ENCODE measurements at places on chromosomes 7 and 10.
A peak's percentile ranks its signal among the peaks of the same experiment; 100 is the strongest.

GRCh38 chr10:21962358-21962757 lies 41.2 kb downstream of the DNAJC1 start:
- no peak for DNase-seq

DNA sequence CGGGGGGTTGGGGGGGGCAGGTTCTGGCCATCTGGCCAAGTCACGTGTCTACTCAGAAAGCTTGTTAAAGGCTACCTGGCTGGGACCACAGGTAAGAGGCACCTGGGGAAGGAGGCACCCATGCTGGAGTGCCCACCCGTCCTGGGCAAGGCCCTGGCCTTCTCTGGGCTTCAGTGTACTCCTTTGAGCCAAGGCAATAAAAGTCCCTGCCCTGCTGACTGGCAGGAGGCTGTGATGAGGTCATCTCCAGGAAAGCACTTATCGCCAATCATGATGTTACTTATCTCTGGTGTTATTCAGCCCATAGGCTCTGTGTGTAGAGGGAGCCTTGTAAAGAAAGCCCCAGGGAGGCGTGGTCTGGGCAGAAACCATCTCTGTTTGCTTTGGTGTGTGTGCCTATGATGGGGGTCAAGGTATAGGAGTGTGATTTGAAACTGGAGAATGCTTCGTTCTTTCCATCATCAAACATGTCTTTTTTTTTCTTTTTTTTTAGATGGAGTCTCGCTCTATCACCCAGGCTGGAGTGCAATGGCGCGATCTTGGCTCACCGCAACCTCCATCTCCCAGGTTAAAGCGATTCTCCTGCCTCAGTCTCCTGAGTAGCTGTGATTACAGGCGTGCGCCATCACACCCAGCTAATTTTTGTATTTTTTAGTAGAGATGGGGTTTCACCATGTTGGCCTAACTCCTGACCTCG lies 2.5 kb upstream of the CLDN4 start:
- DNase-seq = no peak

DNA sequence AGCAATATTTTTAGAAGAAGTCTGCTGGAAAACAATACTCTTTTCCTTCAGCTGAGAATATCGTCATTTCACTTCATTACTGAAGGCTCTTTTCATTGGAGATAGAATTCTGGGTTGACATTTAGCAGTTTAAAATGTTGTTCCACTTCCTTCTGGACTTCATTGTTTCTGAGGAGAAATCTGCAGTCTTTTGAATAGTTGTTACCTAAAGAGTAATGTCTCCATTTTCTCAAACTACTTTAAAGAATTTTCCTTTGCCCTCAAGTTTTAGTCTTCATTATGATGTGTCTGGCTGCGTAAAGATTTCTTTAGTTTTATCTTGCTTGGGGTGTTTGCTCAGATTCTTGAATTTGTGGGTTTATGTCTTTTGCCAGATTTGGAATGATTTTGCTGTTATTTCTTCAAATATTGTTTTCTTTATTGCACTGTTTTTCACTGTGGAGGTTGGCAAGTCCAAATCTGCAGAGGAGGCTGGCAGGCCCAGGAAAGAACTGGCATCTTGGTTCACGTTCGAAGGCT lies 136.3 kb downstream of the DNAJB6 start:
- DNase-seq = no peak

DNA sequence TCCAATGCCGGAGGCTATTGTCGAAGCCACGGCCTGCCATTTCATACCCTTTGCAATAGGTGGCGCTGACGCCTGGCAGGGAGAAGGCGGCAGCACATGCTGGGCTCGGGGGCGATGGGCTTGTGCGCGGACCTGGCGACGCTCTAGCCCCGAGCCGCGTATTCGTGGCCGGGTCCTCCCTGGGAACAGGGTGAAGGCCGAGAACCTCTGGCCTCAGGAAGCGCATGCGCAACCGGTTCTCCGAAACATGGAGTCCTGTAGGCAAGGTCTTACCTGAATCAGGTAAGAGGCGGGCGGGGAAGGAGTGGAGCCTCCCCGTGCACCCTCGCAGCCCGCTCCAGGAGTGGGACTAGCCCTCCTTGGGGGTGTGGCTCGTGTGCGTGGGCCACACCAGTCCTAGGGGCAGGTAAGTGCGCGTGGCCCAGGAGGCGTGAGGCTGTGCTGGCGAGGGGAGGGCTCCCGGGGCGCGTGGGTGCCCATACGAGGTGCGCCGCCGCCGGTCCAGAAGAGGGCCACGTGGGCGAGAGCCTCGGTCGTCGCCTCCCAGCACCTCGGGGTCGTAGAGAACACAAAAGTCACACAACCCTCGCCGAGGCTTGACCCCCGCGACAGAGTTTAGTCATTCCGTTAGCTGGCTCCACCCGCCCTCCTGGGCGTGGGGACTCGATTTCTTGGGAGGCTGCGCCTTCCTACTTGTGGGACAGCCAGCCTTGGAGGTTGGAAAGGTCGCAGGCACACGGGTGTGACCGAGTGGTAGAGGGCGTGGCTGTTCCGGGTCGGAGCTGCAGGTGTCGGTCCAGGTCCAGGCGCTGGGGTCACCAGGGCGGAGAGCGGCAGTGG lies 5.6 kb upstream of the MEST start:
- DNase-seq = peak; percentile 35

GRCh38 chr7:38796626-38797501 lies 112.1 kb downstream of the VPS41 start:
- no peak for DNase-seq

DNA sequence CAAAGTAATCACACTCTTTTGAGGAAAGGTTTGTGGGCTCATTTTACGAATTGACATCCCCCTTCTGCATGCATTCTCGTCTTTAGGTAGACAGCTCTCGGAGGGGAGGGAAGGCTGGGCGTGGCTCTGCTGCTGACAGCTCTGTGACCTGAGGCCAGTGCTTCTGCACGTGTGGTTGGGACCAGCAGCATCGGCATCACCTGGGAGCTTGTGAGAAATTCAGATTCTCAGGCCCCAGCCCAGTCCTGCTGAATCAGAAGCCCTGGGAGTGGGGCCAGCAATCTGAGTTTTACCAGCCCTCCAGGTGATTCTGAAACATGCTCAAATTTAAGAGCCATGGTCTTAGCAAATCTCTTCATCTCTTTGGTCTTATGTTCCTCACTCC lies 89.4 kb downstream of the JCAD start:
- no peak for DNase-seq

GRCh38 chr7:135733603-135734342 lies 5.8 kb upstream of the SLC13A4 start:
- DNase-seq = no peak

- no peak for DNase-seq
Measured at GRCh38 chr7:27119412-27119911, 11.1 kb downstream of the HOXA4 start.

DNA sequence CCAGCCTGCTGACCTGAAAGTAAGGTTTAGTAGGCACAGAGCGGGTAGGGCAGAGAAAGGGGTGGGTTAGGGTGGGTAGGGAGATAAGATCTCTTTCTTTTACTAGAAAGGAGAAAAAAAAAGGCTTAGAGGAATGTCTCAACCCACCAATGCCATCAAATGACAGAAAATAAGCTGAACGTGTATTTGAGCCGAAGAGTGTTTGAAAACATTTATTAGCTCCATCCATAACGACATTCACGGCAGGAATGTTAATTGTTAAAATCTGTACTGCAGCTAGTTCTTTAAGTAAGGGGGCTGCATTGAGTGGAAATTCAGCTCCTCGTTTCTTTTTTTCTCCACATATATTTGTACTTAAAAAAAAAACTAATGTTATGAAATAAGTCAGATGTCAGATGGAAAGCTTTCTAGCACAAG lies 63.7 kb upstream of the ARID5B start:
- no peak for DNase-seq

GRCh38 chr7:135719688-135720087 lies 8.3 kb downstream of the SLC13A4 start:
- DNase-seq = no peak

- DNase-seq = no peak
Measured at GRCh38 chr7:48390388-48391327, 219.4 kb downstream of the ABCA13 start.

GRCh38 chr7:111012799-111013675 lies 77.9 kb upstream of the LRRN3 start:
- no peak for DNase-seq

DNA sequence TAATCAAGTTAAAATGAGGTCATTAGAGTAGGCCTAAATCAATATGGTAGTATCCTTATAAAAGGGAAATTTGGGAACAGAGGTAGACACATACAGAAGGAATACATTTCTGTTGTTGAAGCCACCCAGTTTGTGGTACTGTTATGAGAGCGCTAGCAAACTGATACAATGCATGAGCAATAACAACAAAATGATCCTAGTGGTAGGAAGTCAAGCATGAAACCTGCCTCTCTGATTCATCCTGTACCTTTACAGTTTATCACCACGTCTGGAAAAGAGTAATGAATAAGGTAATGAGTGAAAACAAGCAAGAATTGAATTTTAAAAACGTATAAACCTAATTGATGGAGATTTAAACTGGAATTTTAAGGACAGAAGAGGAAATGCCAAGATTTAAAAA lies 217.2 kb downstream of the PCLO start:
- DNase-seq = no peak

GRCh38 chr10:123669886-123670285 lies 3.7 kb downstream of the GPR26 start:
- no peak for DNase-seq

- no peak for DNase-seq
Measured at GRCh38 chr7:143882020-143882603, 19.9 kb downstream of the TCAF1 start.

- no peak for DNase-seq
Measured at GRCh38 chr10:10623958-10624566, 393.6 kb upstream of the CELF2 start.

- no peak for DNase-seq
Measured at GRCh38 chr7:129845972-129846327, 106.8 kb downstream of the UBE2H start.

DNA sequence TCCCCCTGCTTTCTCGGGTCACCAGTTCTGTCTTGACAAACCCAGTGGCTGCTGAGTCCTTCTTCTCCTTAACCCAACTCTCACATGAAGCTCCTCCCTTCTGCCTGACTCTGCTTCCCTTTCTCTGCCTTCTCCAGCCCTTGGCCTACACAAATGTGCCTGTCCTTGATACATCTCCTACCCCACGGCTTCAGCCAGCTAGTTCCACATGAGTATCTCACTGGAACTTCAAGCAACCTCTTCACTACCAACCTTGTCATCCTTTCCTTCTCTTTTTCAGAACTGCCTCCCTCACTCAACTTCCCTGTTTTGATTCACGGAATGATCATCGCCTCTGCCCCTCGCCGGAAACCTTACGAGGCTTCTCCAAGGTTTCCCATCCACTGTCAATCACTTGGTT lies 55.9 kb downstream of the PDIA4 start:
- no peak for DNase-seq

- no peak for DNase-seq
Measured at GRCh38 chr7:108132551-108133265, 2.5 kb upstream of the LAMB4 start.

- no peak for DNase-seq
Measured at GRCh38 chr7:107446988-107447387, 22.9 kb upstream of the GPR22 start.

DNA sequence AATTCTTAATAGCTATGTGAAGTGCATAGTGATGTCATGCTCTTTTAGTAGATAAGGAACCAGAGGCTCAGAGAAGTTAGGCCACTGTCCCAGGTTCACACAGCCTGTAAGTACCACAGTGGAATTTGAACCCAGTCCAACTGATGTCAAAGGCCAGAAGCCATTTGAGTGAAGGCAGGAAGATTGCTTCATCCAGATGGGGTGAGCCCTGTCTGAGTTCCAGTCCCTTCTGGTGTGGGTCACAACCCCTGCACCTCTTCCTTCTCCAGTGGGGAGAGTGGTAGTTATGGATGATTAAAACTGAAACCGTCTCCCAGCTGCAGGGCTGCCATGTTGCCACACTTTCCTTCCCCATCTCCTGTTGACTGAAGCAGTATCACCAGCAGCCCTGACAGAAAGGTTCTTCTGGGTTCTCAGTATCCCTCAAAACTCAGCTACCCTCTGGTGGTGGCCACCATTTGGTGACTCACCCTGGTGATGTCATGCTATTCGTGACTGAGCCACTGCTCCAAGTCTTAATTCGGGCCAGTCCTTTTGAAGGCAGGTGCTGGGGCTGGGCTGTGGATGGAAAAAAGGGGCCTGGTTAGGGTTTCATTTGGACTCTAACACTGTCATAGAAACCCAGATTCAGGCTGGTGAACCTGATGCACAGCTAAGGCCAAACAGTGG lies 1.5 kb upstream of the C10orf95 start:
- no peak for DNase-seq

DNA sequence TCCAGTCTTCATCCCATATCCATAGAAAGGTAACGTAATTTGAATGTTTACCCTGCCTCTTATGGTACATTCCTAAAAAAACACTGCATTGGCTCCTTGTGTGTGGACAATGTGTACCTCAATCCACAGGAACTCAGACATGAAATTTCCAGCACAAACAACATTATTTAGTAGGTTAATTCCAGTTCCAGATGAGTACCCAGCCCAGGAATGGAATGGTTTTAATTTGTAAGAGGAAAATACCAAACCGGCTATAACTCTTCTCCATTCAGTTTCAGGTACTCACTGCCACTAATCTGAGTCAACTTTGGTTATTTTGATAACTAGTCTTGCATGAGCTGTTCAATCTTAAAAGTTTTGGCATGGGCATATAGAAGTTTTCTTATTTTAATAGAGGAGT lies 39.0 kb downstream of the TFPI2 start:
- DNase-seq = no peak

- DNase-seq = no peak
Measured at GRCh38 chr7:112370436-112370835, 79.8 kb upstream of the IFRD1 start.

DNA sequence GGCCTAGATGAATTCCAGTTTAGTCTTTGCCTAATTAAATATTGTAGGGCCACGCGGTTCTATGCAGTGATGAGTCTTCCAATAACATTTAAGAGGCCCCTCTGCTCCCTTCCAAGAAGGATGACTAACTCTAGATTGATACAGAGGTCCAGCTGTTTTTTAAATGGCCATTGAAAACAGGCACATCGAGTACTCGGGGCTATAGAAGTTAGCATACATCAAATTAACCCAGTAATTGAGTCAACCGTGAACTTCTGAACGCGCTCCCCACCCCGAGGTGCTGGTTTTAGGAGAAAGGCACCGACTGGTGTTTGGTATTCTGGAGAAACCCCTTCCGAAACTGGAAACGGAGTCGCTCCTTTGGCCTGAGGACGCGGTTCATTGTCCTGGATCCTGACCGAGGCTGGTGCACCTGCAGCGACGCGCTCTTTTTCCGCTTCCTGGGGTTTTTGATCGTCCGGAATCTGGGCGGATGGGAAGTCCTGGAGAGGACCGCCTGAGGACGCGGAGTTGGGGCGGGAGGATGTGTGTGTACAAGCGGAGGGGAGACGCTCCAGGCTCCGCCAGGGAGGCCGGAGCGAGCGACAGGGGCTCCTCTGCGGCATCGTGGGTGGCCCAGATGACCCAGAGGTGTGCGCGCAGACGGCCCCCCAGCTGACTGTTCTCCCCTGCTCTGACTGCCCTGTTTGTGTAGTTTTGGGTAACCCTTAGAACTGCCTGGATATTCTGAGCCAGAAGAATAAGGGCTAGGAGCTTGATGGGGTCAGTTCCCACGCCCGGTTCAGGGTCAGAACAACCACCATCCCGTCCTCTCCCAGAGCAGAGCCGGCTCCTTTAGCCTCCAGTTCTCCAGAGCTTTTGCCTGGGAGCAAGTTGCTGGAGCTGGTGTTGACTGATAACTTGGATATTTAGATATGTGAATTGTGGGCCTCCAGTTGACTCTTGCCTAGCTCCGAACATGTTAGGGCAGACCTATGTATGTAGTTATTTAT lies 711 bp downstream of the FAM221A start:
- DNase-seq = peak; percentile 10

All from activated CD8-positive, alpha-beta memory T cell treated with anti-CD3 and anti-CD28 coated beads for 4 hours (primary cell).